ENCODE measurements at places on chromosomes 7 and 10. TPM values are rescaled to one million over a fixed set of nuclear protein-coding genes. Genes with fewer than 3 reads are reported as not detected.

NKX1-2 gene
- total RNA-seq = not detected

GPNMB gene
- 1.1 TPM for total RNA-seq

MMP21 gene
- total RNA-seq = 0.10 TPM

ATOH7 gene
- not detected for total RNA-seq

SAP25 gene
- total RNA-seq = 13.8 TPM

SLC26A5 gene
- not detected for total RNA-seq

HOXA11 gene
- total RNA-seq = not detected

HOGA1 gene
- not detected for total RNA-seq

GOLGA7B gene
- total RNA-seq = 0.04 TPM

NKX6-2 gene
- not detected for total RNA-seq

DNAH11 gene
- total RNA-seq = 0.02 TPM

GRID2IP gene
- total RNA-seq = 0.93 TPM

SH2D4B gene
- 0.07 TPM for total RNA-seq

CADPS2 gene
- not detected for total RNA-seq

ELMO1 gene
- 108 TPM for total RNA-seq

ANXA8 gene
- total RNA-seq = not detected

PRRT4 gene
- total RNA-seq = not detected

CCM2 gene
- total RNA-seq = 89.0 TPM

MRLN gene
- total RNA-seq = not detected

UTF1 gene
- not detected for total RNA-seq

LBX1 gene
- total RNA-seq = not detected

PON3 gene
- total RNA-seq = not detected

PKD2L1 gene
- not detected for total RNA-seq

CNPY1 gene
- not detected for total RNA-seq

RADIL gene
- total RNA-seq = not detected

SLC13A4 gene
- total RNA-seq = not detected

STAG3 gene
- total RNA-seq = 41.3 TPM

KEL gene
- 0.37 TPM for total RNA-seq

GSTK1 gene
- total RNA-seq = 144 TPM

UNC5B gene
- not detected for total RNA-seq

CRHR2 gene
- not detected for total RNA-seq

MCM10 gene
- 3.7 TPM for total RNA-seq
